ENCODE measurements at places on chromosomes 7 and 10. TPM values are rescaled to one million over a fixed set of nuclear protein-coding genes. Genes with fewer than 3 reads are reported as not detected.

DNA sequence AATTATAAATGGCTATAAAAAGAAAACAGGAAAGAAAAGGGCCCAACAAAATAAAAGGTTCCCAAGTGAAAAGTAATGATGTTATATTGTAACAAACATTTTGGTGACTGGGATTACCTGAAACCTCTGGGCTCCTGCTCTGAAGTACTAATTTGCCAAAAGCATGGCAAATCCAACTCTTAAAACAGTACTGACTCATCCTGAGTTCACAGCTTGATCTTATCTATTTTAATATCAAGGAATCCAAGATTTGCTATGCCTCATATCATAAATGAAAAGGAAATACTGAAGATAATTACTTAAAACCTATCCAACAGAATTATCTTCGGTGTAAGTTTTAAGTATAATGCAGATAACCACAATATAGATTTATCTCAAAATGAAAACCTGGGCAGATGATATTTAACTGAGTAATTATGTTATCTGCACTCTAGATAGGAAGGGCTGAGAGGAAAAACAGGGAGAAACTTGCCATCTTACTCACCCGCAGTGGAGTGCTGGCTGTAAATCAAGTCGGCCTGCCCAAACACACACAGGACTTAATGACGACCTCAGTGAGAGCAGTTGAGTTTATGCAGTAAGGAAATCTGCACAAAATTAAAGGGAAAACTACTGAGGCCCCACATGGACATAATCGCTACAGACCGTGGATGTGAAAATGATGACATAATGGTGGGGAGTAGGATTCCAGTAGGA is 48.4 kb downstream of the MPP7 start:
- no peak for DNase-seq

- no peak for DNase-seq
Measured at GRCh38 chr7:155741805-155742204, 70.5 kb downstream of the SHH start.

- DNase-seq = no peak
Measured at GRCh38 chr10:118968482-118968881, 61.0 kb upstream of the NANOS1 start.

DNA sequence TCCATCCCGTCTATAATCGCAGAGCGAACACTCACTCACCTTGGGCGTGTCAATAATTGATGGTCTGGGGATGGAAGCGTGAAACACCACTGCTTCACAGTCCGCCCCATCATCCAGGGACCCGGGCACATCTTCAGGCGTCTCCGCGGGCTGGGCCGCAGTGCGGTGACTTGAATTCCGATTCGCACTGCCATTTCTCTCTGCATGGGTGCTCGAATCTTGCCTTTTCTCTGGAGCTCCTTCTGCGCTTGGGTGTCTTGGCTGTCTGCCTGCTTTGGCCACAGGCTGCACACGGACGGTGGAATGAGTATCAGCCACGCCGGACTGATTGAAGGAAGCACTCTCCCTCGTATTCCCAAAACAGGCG is 500 bp downstream of the FAM107B start:
- no peak for DNase-seq

GRCh38 chr7:159207393-159207792 is 62.7 kb upstream of the VIPR2 start:
- DNase-seq = no peak

DNA sequence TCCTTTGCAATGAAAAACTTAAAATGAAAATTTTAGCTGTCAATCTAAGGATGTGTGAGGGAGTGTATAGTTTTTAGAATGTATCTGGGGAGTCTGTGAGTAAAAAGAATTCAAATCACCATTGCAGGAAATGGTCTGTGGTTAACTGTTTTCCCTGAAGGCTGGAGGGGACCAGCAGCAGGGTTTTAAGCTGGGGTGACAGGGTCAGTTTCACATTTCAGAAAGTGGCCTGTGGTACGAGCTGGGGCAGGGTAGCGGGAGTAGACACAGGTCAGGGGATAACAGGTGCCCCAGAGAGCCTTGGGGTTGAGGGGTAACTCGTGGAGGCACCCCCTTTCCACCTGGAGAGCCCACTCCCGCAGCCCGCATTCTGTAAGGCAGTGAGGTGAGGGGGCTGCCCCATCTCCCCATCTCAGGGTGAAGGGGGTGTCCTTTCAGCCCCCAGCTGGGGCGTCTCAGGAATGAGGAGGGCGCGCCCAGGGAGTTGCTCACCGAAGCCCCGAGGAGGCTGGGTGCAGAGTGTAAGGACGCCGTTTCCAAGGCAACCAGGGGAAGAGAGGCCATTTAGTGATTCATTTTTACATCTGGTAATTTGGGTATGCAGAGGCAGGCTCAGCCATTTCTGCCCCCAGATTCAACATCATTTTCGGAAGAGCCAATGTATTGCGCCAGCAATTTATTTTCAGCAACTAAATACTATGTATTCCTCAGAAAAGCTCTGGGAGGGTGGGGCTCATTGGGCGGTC is 168.9 kb downstream of the SLIT1 start:
- peak; percentile 56 for DNase-seq

DNA sequence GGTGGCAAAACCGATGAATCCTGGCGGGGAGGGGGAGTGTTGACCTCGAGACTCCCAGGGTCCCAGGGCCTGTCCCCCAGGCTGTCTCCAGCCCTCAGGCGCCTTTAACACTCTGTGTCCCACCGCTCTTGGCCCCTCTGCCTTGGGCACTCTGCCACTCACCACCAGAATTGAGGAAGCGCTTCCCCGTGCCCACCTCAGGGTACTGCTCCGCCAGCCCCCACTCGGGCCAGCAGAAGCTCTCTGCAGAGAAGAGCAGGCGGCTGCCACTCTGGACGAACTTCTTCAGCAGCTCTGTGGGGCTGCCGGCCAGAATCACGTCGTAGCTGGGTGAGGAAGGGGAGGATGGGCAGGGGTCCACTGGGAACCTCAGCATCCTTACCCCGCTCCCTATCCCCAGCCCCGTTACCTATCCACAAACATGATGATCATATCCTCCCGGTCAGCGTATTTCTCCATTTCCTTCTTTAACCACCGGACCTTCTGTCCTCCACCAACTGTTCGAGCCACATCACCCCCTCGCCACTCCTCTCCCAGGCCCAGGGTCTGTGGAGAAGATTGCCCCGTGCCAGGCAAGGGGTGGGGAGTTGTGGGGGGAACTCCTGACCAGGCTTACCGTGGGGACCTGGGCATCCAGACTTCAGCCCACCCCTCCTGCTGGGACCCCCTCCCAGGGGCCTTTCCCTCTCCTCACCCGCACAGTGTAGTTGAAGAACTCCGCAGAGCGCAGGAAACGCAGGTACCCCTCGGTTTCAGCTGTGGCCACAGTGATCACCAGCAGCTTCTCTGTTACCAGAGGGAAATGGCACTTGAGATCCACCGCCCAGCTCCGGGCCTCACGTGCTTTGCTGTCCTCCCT is 1.2 kb downstream of the PLOD3 start:
- no peak for DNase-seq

DNA sequence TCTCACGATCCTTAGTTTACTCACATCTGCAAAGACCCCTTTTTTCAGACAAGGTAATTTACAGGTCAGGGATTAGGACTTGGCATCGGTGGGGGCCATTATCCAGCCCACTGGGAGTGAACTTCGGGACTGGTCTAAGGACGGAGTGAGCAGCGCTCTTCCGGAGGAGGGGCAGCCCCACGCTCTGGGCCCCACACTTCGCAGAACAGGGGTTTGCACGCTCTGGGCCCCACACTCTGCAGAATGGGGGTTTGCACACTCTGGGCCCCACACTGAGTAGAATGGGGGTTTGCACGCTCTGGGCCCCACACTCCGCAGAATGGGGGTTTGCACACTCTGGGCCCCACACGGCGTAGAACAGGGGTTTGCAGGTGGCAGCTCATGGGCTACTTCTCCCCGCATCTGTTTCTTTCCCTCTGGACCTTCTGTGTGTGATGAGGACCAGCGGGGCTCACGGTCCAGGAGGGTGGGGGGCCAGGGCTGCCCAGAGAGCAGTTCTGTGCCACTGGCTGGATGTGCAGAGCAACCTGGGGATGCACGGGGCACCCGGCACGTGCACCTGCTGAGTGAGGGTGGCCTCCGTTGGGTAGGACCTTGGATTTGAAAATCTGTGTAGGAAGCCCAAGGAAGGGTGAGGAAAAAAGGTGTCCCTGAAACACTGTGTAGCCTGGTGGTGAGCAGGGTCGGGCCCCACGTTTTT is 134.8 kb downstream of the WDR37 start:
- no peak for DNase-seq

DNA sequence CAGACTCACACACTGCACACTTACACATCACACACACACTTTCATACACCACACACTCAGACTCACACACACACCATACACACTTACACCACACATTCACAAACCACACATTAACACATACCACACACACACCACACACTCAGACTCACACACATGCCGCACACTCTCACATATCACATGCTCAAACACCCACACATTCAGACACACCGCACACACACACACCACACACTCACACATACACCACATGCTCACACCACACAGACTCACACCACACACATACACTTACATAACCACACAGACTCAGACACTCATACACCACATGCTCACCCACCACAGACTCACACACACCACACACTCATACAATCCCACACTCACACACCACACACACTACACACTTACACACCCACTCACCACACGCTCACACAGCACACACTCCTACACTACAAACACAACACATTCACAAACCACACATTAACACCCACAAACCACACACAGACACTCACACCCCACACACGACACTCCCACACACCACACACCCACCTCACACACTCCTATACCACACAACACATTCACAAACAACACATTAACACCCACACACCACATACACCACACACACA is 125.4 kb downstream of the EVX1 start:
- DNase-seq = no peak

DNA sequence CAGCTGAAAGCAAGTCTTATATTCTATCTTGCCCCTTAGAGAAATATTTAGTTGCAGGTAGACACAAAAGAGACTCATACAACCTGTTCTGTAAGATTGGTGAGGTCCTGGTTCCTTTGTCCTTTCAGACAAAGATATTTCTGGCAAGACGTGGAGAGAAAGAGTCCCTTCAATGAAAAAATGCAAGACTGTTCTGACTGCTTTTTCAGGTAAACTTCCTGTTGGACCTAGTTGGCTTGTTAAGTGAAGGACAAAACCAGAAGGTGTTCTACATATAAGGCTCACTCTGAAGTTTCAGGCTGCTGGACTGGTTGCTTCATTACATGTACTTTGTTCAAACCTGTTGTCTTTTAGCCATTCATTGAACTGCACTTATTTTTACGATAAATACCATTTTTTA is 119.0 kb upstream of the PTPRZ1 start:
- DNase-seq = no peak

Gene PON1
- not detected for total RNA-seq

Gene OR2A12
- not detected for total RNA-seq

Gene TCAF2
- 44.7 TPM for total RNA-seq

All from activated T-cell treated with anti-CD3 and anti-CD28 coated beads, Interleukin-2, amount 50 U/mL, for 72 hours (primary cell).